PC-9 (cell line): ENCODE measurements at places on chromosomes 5 and 9. TPM values are rescaled to one million over a fixed set of nuclear protein-coding genes. Genes with fewer than 3 reads are reported as not detected.

DNA sequence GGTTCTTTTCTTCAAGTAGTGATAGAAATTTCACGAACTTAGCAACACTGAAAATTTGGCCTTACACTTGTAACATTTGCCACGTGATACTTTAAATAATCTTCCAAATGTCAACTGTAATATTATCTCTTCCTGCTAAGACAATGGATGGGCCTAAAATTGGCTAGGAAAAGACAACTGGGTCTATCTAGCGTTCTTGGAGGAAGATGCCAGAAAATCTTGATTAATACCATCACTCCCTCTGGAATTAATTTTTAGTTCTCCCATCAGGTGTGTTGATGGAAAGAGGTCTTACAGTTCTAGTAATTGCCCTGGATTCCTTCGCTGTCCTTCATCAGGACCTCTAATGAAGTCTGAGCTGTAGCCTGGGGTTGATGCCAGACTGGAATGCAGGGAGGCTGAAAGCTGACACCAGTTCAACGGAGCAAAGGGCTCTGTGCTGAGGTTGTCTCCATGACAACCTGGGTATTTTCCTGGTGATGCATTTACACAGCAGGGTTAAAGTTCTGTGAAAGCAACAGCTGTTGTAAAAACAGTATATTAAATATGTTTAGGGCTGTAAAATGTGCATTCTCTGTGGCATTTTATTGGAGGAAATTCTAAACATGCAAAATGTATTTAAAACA is 92.3 kb downstream of the GAS1 start:
- no peak overlapping the region for H3K27ac ChIP-seq
- H3K4me3 ChIP-seq = no peak overlapping the region
- H3K4me1 ChIP-seq = 0 out of 2 replicates have a peak, but pooled peaks cover 4% of the 10 kb centered on the region
- no peaks in the 10 kb centered on the region for H3K27me3 ChIP-seq
- DNase-seq = peak; percentile 74

- no peak overlapping the region for H3K27ac ChIP-seq
- no peaks in the 10 kb centered on the region for H3K27me3 ChIP-seq
- H3K36me3 ChIP-seq = peaks cover 4% of the 10 kb centered on the region; the same call in 1 of the 2 replicates
- no peak overlapping the region for H3K4me3 ChIP-seq
- DNase-seq = peak; percentile 34
- peaks cover 17% of the 10 kb centered on the region for H3K4me1 ChIP-seq
These were observed 1.5 kb downstream of the LRRTM2 start for GRCh38 chr5:138873466-138874221.

GRCh38 chr5:97544240-97544639 is 361.2 kb upstream of the RIOK2 start:
- no peaks in the 10 kb centered on the region for H3K27me3 ChIP-seq
- H3K4me3 ChIP-seq = no peak overlapping the region
- H3K4me1 ChIP-seq = no peaks in the 10 kb centered on the region

DNA sequence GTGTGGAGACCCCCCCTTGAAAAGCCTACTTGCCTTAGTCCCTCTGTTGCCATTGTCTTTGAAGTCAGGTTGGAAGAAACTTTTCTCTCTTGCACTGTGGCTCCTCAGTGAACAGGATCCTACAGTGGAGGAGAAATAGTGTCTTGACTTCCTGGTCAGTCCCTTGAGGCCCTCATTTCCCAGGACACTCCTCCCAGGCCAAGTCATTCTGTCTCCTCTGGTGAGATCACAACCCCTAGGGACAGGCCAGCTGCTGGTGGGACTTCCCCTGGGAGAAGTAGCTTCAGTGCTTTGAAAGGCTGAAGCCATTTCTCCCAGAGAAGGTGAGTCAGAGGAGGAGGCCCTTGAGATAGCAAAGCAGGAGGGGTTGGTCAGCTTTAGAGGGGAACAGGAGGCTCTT is 10.1 kb upstream of the GRIA1 start:
- no peak for DNase-seq
- H3K27me3 ChIP-seq = no peaks in the 10 kb centered on the region
- H3K36me3 ChIP-seq = no peaks in the 10 kb centered on the region

DNA sequence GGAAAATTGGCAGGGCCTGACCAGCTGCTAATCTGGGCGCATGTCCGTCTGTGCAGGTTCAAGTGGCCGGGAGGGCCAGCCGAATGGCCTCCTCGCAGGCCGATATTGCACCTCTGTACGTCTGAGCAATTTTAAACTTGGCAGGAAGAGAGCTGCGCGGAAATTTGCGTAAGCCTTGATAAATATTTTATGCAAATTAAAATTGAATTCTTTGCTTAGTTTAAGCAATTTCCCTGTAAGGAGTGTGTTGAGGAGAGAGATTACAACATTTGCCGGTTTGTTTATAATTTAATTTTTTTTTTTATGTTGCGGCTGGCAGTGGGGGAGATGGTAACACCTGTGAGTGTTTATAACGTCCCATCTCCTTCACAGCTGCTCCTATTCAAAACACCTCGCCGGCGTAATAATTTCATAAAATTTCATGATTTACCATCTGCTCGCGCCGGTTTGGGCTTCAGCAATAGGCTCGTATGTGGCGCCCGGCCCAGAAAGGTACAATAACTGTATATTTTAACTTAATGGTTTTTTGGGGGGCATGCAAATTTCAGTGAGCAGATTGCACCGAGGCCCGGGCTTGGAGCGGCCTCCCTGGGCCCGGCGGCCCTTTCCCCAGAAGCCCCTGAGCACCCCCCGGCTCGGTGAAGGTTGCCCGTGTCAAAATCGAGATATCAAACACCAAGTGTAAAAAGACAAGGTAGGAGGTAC is 269.4 kb upstream of the MVB12B start:
- H3K36me3 ChIP-seq = no peaks in the 10 kb centered on the region
- peaks cover 15% of the 10 kb centered on the region for H3K4me1 ChIP-seq
- H3K27ac ChIP-seq = no peak overlapping the region
- H3K4me3 ChIP-seq = no peak overlapping the region

DNA sequence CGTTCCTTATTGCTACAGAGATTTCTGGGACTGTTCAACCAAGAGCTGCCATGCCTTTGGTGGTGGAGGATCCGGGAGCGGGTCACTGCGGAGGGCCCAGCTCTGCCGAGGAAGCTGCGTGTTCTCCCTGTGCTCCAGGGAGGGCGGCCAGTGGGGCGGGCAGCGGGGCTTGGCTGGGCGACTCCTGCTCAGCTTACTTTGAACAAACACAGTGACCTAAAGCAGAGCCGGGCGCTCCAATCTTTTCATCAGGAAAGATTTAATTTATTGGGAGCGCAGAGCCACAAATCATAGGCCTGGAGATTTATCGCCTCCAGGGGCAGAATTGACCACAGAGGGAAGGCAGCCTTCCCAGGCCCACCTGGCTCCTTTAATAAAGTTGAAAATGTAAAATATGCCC is 27.7 kb downstream of the LHX3 start:
- H3K27ac ChIP-seq = no peak overlapping the region
- peaks cover 28% of the 10 kb centered on the region for H3K27me3 ChIP-seq
- H3K36me3 ChIP-seq = no peaks in the 10 kb centered on the region

DNA sequence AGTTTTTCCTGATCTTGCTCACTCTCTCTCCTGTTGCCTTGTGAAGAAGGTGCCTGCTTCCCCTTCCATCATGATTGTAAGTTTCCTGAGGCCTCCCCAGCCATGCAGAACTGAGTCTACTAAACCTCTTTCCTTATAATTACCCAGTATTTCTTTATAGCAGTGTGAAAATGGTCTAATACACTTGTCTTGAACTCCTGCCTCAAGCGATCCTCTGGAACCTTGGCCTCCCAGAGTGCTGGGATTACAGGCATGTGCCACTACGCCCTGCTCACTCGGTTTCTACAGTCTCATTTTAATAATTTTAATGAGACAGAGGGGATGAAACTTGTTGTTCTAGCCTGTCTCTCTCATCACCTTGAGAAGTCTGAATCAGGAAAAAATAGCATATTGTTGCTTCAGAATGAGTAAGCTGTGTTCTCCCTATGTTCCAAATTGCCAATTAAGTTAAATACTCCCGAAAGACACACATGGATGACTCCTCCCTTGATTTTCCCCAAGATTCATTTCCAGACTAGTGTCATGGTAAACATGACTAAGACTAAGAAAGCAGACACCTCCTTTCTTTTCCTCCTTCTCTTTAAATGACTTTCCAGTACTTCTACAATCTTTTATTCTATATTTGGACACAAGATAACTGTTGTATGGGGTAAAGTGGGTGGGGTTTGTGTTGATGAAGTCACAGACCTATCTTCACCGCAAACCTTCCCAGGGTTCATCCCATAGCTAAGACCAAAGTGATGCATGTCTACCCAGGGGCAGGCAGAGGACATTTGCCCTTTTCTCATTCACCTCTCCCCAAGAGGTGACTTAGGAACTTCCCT is 7.8 kb upstream of the DNAJC18 start:
- H3K4me3 ChIP-seq = no peak overlapping the region
- DNase-seq = no peak
- no peaks in the 10 kb centered on the region; the same call in 1 of the 2 replicates for H3K4me1 ChIP-seq

DNA sequence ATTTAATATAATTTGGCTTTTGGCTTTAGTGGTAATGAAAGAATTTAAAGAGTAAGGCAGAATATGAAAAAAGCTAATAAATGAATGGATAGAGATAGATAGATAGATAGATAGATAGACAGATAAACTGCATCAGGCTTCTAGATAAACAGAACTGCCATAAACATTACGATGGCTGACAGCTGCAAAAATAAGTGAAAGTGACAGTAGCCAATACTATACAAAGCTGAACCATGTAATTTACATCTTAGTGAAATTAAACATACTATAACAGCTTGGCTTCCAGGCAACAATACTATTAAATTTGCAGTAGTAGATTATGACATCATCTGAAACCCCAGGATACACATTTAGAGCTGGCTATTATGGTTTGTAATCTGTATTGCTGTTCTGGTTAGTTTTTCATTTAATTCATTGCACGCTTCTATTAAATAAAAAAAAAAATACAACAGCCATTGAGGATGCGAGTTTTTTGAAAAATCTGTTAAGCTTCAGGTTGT is 1354.8 kb downstream of the PTPRD start:
- H3K27me3 ChIP-seq = no peaks in the 10 kb centered on the region
- no peaks in the 10 kb centered on the region for H3K36me3 ChIP-seq
- H3K27ac ChIP-seq = no peak overlapping the region

DNA sequence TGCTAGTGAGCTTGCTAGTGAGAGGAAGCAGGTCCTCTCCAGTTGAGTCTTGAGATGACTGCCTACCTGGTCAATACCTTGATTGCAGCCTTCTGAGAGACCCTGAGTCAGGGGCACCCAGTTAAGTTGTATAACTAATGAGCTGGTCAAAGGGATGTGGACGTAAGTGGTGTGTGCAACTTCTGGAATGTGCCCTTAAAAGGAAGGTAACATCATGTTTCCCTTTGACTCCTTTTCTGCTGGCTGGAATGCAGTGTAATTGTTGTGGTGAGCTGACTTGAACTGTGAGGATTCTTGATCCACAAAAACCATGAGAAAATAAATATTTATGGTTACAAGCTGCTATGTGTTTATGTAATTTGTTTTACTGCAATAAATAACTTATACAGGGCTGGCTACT is 2.4 kb upstream of the SNX2 start:
- H3K36me3 ChIP-seq = no peaks in the 10 kb centered on the region
- peaks cover 19% of the 10 kb centered on the region for H3K4me1 ChIP-seq
- no peak overlapping the region for H3K27ac ChIP-seq
- H3K27me3 ChIP-seq = no peaks in the 10 kb centered on the region
- H3K4me3 ChIP-seq = no peak overlapping the region
- DNase-seq = no peak

DNA sequence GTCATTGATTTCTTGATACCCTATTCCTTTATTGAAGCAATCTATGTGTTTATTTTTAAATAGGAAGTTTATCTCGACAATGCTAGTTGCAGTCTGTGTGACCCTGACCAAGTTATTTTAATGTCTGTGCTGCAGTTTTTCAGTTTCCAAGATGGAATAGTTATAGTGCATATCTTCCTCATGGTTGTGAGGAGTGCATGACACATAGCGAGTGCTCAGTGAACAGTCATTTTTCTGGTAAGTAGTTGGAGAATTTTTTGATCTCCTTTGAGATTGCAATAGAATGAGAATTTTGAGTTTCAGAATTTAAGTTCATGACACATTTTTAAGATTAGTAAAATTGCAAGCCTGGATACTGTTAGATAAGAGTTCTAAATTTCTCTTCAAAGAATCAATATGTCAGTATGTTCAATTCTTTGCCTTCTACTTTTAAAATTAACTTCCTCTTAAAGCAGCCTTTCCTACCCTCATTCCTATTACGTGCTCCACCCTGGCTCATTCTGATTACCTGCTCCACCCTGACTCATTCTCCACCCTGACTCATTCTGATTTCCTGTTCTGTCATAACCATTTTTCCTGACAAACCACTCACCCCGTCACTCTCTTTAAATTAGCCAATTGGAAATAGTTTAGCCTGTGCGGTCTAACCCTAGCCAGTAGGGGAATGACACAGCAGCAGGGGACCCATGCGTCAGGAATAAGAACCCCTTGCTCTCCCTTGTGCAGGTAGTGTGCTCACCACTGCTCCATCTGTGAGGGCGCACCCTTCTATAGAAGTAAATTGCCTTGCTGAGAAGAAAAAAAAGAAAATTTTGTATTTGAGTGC is 30.7 kb downstream of the SPIN1 start:
- no peak overlapping the region for H3K4me3 ChIP-seq
- no peaks in the 10 kb centered on the region for H3K27me3 ChIP-seq
- H3K27ac ChIP-seq = no peak overlapping the region
- H3K4me1 ChIP-seq = no peaks in the 10 kb centered on the region

DNA sequence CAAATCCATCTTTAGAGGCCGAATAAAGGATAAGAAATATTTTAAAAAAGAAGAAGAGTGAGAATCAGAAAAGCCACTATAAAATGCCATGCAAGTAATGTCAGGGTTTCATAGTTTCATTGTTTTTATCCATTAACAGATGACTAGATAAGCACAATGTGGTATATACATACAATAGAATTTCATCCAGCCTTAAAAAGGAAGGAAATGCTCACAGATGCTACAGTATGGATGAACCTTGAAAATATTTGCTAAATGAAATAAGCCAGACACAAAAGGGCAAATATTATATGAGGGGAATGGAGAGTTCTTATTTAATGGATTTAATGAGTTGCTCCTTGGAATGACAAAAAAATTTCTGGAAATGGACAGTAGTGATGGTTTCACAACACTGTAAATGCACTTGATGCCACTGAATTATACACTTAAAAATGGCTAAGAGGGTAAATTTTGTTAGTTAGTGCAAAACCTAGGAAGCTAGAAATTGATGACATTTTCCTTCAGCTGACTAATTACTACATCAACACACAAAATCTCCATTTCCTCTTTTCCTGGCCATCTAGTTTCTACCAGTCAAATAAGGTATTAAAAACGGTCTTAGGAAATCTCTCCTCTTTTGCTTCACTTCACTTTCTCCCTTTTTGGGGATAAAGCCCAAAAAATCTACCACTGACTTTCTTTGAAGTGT is 86.6 kb downstream of the GNA14 start:
- no peaks in the 10 kb centered on the region for H3K27me3 ChIP-seq
- no peaks in the 10 kb centered on the region for H3K36me3 ChIP-seq
- H3K27ac ChIP-seq = no peak overlapping the region
- no peak overlapping the region for H3K4me3 ChIP-seq

PNPLA7 gene
- total RNA-seq = 1.9 and 4.9 TPM in 2 replicates

PCSK5 gene
- total RNA-seq = 8.2 and 9.8 TPM in 2 replicates
